Naive thymus-derived CD4-positive, alpha-beta T cell (primary cell): ENCODE measurements at places on chromosomes 5 and 9. TPM values are rescaled to one million over a fixed set of nuclear protein-coding genes. Genes with fewer than 3 reads are reported as not detected.

SV2C gene
- total RNA-seq = not detected

- peak; percentile 15 for DNase-seq
- no peak overlapping the region for H3K27ac ChIP-seq
- no peaks in the 10 kb centered on the region for H3K36me3 ChIP-seq
- H3K27me3 ChIP-seq = no peaks in the 10 kb centered on the region
- H3K4me1 ChIP-seq = no peaks in the 10 kb centered on the region
These were observed 23.5 kb upstream of the ALDOB start for GRCh38 chr9:101458963-101459631.

SLF1 gene
- total RNA-seq = 6.7 TPM

GLIPR2 gene
- 8.8 TPM for total RNA-seq

IL31RA gene
- total RNA-seq = 0.39 TPM

NCS1 gene
- total RNA-seq = 0.22 TPM

TGFBI gene
- total RNA-seq = not detected in 2 replicates
